ENCODE measurements at places on chromosomes 2 and 18.
A peak's percentile ranks its signal among the peaks of the same experiment; 100 is the strongest.

DNA sequence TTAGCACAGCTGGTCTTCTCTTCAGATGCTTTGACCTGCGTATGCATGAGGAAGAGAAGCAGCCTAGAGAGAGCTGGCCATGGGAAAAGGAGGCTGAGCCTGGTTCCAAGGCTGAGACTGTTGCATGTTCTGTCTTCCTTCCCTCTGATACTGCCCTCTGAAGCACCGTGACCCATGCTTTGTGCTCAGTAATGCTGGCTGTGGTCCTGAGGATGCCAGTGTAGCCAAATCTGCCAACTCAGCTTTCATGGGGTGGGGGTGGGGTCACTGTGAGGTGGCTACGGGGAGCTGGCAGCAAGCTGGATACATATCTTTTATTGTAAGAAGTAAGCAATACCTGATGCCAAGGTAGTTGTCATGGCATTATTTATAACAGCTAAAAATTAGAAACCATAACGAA, 41.5 kb downstream of the EPAS1 start:
- no peak for DNase-seq

DNA sequence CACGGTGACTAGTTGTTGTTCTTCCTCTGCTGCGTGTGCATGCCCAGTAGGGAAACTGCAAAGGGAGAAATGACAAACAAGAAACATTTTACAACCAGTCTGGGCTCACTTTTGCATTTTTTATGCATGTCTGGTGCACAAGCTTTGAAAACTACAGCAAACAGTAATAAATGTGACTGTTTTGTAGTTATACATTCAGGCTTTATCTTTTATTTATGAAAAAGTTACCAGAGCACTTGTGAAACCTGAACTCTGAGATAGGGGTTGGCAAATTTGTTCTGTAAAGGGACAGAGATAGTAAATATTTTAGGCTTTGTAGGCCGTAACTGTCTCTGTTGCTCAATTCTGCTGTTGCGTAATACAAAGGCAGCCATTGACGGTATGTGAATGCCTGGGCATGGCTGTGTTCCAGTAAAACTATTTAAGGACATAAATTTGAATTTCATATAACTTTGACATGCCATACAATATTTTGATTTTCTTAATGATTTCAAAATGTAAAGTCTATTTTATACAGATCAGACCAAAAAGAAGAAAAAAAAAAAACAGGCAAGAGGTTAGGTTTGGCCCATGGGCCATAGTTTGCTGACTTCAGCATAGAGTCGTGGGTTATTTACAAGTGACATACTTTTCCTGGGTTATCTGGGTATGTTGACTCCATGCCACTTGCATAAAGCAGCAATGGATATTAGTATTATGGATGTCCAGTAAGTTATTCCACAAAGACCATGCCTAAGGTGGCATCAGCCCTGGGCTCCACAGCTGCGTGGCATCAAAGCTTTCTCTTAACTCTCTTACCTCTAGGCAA, 53.6 kb upstream of the EML6 start:
- no peak for DNase-seq

- DNase-seq, result no peak
Measured at GRCh38 chr18:39840856-39841481, 2114.1 kb upstream of the PIK3C3 start.

- no peak for DNase-seq
Measured at GRCh38 chr2:46257476-46257875, 39.7 kb upstream of the EPAS1 start.

GRCh38 chr18:63040788-63041410, 278.7 kb downstream of the BCL2 start:
- DNase-seq, result no peak

GRCh38 chr18:9661564-9661963, 46.5 kb upstream of the RAB31 start:
- DNase-seq, result peak; percentile 30

- DNase-seq, result no peak
Measured at GRCh38 chr18:32831781-32832180, 59.0 kb upstream of the KLHL14 start.

GRCh38 chr2:62266433-62267038, 70.6 kb downstream of the B3GNT2 start:
- DNase-seq, result peak; percentile 43

GRCh38 chr2:132439703-132440398, 23.2 kb downstream of the GPR39 start:
- peak; percentile 23 for DNase-seq

- no peak for DNase-seq
Measured at GRCh38 chr2:142140434-142140845, 9.6 kb upstream of the LRP1B start.

- peak; percentile 55 for DNase-seq
Measured at GRCh38 chr2:53234548-53234903, 533.1 kb upstream of the CHAC2 start.

DNA sequence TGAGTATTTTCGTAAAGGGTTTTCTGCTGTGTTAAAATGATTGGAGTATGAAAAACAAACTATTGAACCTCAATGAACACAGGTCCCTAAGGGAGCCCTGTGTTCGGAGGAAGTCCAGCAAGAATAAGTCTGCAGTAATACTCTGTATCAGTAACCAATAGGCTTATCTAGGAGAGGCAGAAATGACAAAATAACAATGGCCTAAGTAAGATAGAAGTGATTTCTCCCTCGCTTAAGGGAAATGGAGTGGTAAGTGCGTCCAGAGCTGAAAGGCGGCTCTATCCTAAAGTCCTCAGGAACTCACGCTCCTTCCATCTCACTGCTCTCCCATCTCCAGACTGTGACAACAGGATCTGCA, 29.3 kb upstream of the MFSD6 start:
- no peak for DNase-seq

- DNase-seq, result no peak
Measured at GRCh38 chr2:69292256-69292655, 94.8 kb downstream of the GFPT1 start.

- DNase-seq, result no peak
Measured at GRCh38 chr2:66899648-66900047, 464.7 kb downstream of the MEIS1 start.

DNA sequence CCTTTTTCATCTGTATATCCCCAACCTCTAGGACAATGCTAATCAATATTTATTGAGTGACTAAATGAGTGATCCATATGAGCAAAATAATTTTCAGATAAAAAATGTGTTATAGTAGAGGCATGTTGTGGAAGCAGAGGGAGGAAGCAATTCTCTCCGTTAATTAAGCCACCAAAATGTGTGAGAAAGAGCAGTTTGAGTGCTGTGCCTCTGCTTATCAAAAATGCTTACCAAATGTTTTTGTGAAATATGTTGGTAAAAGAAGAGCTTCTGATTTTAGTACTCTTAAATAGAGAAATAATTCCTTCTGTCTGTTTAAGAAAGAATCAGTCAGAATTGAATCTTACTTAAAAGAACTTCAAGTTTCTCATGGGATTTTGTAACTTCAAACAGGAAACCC, 90.3 kb downstream of the DTNA start:
- no peak for DNase-seq

DNA sequence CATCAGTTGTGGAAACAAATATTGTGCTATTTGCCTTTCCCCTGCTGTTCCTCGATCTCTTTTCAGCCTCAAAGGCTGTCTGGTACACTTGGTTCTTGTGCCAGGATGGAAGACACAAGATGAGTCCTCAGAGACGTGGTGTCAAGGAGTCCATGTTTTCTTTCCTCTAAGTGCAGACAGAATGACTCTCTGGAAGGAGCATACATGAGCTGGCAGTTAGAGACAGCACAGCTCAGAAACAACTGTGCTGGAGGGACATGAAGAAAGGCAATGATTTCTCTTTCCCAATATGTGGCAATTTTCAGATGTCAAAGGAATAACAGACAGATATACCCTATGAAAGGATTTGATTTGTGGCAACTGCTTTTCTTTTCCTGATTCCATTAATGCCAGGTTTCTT, 162.2 kb downstream of the AFF3 start:
- DNase-seq, result no peak

- DNase-seq, result no peak
Measured at GRCh38 chr2:62248226-62248625, 52.3 kb downstream of the B3GNT2 start.

DNA sequence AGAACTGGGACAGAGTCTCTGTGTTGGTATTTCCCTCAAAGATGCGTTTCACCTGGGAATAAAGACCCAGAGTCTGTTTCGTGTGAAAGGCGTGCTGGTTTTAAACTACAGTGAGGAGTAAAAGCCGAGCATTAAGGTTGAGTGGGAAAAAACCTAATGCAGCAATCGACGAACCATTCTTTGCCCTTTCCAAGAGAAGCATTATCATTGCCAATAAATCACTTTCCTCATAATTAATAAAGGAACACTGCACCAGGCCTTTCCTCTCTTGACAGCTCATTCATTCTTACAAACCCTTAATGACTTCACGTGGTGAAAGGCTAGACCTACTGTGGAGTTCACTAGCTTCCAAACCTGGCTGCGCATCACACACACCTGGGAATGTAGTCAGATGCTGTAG, 896 bp upstream of the SLC8A1 start:
- DNase-seq, result no peak

GRCh38 chr18:5175378-5175777, 21.7 kb downstream of the AKAIN1 start:
- no peak for DNase-seq

GRCh38 chr18:37962316-37962966, 396.8 kb upstream of the CELF4 start:
- no peak for DNase-seq

DNA sequence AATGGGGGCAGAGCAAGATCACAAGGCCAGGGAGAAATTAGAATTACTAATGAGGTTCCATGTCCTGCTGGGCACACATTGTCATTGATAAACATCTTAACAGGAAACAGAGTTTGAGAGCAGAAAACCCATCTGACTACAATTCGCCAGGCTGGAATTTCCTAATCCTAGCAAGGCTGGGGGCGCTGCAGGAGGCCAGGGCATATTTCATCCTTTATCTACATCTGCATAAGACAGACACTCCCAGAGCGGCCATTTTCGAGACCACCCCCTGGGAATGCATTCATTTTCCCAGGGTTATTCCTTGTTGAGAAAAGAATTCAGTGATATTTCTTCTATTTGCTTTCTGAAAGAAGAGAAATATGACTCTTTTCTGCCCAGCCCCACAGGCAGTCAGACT, 152.7 kb downstream of the SUCLG1 start:
- no peak for DNase-seq

DNA sequence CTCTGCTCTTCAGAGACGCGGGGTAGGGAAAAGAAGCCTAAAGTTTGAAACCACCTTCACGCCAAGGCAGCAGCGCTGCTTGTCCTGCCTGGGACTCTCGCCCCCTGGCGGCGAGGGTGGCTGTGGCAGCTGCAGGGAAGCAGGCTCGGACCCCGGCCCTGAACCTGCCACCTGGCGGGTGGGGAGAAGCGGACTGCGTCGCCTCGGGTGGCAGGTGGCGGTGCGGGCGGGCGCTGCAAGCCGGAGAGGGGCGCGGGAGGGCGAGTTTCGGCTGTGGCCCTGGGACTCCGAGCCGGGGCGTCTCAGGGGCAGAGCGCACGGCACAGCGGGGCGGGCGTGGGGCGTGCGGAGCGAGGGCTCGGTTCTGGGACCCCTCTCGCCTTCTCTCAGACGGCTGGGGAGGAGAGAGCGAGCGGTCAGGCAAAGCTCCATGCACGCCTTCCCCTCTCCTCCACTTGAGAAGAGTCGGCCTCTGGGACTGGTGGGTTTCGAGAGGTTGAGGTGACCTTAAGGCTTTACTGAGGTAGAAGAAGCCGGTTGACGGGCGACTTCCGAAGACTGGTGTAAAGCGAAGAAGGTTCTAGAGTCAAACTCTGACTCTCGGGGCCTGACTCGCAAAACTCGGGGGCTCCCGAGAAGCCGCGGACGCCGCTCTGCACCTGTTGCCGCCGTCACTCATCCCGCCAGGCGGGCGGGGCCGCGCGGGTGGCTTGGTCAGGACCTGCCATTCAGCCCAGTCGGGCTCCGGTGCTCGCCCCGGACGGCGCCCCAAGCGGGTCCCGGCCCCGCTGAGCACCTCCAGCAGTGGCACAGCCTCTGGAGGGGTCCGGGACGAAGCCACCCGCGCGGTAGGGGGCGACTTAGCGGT, 1.1 kb upstream of the BOLL start:
- DNase-seq, result peak; percentile 86

GRCh38 chr2:205692104-205692503, 9.8 kb downstream of the NRP2 start:
- no peak for DNase-seq
